ENCODE measurements at places on chromosomes 1 and 21.

GRCh38 chr1:110201157-110201825 is 8.8 kb upstream of the KCNC4 start:
- no peak for DNase-seq

GRCh38 chr1:179447489-179447888 is 81.7 kb downstream of the AXDND1 start:
- DNase-seq: peak; percentile 13

DNA sequence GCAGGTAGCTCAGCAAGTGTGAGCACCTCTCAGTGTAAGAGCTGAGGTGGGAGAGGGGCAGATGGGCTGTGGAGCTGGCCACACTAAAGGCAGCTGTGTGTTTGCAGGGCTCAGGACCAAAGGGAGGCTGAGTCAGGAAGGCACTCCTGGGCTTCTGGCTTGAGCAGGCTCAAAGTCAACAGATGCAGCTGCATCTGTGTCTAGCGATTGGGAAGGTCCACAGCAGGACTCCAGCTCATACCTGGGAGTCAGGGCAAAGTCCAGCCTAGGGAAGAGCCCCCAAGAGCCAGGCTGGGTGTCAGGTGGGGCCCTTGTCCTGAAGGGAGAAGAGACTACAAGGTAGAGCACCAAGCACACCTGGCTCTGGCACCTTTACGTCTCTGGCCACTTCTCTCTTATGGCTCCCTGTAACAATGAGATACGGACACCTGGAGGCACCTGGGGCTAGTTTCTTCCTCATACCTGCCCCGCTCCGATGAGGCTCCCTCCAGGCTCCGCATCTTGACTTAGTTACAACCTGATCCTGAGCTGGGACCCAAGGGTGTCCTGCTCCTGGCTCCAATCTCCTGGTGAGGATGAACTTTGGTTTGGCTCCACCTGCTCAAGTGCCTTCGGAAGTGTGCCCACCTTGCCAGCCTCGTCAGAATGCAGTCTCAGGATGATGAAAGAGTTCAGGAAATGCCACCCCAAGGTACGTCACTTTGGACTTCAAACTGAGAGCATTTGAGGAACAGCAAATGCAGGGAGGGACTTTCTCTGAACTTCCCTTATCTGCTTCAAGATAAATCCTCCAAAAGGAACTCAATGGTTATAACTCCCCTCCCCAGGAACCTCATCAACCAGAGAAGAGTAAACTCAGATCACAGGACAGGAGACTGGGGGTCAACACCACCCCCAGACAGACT is 21.5 kb upstream of the SLC2A1 start:
- DNase-seq: no peak

DNA sequence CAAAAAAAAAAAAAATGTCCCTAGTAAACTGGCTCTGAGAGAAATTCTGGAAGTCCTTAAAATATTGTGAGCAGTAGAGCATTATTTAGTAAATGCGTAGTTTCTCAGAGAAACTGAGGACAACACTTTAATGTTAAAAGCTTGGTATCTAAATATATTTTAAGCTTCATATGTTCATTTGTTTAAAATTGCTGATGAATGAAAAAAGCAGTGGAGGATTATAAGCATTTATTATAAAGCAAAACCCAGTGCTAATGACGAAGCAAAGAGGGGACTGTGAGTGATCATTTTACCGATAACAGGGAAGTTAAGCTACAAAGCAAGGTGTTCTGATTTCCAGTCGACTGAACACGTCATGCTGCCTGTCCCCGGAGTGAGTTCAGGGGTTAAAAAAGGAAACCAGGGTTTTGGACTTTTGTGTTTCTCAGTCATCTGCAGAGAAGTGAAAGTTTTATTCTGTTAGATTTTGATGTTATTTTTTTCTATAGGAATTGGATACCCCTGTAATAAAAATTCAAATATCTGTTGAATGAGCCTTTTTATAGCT is 64.5 kb upstream of the SCCPDH start:
- DNase-seq: no peak

DNA sequence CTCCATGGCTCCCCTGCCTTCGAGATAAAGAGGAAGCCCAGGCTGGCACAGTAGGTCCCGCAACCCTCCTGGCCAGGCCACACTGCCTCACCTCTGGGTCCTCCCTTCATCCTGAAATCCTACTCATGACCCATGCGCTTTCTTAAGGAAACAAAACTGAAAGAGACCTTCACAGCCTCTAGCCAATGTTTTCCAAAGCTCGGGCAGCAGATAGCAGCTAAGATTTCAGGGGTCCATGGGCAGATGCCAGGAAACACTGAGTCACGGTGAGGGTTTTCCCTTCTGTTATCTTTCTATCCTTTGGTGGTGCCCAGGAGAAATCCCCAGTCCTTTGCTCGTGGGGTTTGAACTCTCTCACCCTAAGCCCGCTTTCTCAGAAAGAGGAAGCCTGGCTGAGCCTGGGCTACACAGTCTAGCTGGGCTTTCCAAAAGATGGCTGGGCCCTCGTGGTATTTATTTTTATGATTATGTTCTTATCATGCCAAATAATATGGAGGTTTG is 26.6 kb downstream of the TTC39A start:
- DNase-seq: no peak

- no peak for DNase-seq
Measured at GRCh38 chr1:186409091-186409490, 33.5 kb downstream of the ODR4 start.

DNA sequence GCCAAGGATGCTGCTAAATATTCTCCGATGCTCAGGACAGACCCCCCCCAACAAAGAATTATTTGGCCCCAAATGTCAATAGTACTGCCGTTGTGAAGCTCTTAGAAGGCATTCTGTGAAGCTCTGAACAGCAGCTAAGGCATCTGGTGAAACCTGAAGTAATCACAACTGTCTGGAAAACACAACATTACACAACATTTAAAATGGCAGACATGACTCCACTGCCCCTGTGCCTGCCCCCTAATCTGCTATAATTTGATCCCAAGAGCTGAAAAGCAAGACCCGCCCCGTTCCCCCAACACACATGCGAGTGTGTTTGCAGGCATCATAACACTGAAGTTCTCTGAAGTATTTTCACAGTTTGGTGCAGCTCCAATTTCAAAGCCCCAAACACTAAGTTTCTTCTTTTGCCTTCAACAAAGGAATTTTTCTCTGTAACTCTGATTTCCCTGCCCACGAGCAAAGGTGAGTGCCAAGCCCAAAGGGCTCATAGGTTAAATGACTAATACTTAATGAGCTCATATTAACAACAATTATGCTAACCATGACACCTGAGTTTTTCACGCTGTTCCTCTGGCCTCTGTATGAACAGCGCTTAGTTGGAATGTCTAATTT is 129.2 kb downstream of the CLIC6 start:
- no peak for DNase-seq

GRCh38 chr1:188096521-188096920 is 1267.8 kb downstream of the PLA2G4A start:
- no peak for DNase-seq

DNA sequence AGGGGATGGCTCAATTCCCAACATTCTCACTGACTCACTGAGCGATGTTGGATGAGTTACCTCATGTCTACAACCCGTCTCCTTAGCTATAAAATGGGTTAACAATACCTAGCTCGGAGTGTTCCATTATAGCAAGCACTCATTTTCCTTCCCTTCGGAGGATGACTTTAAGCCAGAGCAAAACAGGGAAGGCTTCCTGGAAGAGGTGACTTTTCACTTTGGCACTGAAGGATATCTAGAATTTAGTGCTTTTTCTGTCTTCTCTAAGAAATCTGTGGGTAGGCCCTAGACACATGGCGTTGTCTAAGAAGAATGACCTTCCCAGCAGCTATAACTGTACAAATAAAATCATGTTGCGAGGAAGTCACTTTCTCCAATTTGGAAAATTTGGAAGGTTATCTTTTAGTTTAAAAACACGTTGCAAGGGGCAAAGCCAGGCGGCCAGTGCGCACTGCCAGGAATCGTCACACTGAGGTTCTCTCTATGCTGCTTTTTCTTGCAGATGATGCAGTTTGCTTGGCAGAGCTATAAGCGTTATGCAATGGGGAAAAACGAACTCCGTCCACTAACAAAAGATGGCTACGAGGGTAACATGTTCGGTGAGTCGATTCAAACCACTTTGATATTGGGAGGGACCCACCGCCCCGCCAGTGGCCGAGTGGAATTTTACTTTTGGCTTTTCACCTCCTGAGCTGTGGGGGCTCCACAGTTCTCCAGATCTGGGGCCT is 69.5 kb downstream of the MAN1C1 start:
- no peak for DNase-seq

DNA sequence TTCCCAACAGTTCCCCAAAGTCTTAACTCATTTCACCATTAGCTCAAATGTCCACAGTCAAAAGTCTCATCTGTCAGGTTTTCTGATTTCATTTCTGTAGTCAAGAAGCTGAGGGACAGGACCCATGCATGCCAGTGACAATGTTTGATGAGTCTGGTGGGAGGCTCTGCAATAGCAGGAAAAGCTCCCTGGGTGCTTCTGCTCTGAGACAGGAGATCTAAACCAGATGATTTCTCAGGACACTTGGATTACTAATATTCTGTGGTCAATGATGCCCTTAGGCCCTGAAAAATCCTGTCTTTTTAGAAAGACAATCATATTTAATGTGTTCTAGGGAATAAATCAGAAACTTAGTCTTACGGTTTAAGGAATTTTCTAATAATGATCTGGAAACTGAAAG is 56.4 kb downstream of the PCBP3 start:
- DNase-seq: no peak

GRCh38 chr1:40648928-40649591 is 16.4 kb downstream of the RIMS3 start:
- DNase-seq: no peak

- no peak for DNase-seq
Measured at GRCh38 chr1:87132284-87132870, 196.3 kb upstream of the LMO4 start.

- DNase-seq: no peak
Measured at GRCh38 chr1:194331758-194332157, 1145.3 kb upstream of the B3GALT2 start.

- peak; percentile 59 for DNase-seq
Measured at GRCh38 chr21:43362321-43362791, 64.6 kb downstream of the SIK1 start.

DNA sequence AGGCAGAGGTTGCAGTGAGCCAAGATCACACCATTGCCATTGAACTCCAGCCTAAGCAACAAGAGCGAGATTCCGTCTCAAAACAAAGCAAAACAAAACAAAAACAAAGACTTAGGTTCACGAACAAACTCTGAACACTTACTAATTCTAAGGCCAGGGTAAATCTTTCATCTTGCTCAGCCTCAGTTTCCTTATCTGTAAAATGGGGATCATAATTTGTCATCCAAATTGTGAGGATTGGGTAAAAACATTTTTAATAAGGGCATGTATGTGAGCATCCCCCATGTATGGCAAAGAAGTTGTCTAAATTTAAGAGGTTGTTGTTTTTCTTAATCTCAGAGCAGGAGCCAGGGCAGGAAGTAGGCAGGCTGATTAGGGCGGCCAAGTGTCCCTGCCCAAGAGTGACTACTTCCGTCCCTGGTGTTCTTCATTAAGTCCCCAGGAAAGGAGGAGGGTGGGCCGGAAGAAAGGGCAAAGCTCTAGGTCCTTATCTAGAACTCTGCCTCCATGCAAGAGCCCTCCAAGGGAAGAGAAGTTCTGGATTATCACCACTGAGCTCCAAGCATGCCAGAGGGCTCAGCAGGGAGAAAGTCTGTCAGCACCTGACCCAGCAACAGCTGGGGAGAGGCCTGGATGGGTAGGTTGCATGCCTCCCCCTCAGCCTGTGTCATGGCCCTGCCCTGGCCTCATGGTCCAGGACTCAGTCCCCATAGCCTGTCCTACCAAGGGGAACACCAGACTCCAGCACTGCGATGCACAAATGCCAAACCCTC is 49.9 kb upstream of the CLIC4 start:
- no peak for DNase-seq

DNA sequence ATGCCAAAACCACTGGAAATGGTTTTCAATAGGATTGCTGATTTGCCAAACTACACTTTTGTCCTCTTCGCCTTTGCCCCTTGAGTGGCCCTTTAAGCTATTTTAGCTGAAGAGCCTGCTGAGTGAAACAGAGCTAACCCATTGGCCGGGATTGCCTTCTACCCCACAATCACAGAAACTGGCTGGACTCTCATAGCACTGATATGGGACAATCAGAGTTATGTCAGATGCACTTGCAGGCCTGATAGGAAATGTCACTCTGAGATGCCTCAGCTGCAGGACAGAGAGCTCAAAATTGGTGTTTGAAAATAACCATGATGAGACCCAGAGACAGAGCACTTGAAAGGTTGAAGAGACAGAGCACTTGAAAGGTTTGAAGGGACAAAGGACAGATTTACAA is 354.4 kb downstream of the BRINP2 start:
- DNase-seq: no peak

DNA sequence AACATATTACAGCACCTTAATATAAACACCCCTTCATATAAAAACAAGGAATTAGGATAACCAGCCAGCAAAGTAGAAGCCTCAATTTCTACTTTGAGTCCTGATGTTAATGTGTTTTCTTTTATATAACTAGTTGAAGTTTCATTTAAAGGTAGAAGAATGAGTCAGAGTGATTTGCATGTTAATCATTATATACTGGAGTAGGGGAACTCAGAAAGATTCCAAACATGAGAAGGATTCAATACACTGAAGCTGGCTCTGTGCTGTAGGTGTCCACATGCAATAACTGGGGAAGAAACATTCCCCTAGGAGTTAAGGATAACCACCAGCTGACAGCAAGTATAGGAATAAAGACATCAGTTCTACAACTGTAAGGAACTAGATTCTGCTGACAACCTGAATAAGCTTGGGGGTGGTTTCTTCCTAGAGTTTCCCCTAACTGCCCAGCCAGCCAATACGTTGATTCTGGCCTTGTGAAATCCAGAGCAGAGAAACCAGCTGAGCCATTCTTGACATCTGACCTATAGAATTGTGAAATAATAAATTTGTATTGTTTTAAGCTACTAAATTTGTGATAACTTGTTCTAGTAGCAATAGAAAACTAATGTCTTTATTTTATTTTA is 33.4 kb upstream of the RNPC3 start:
- DNase-seq: no peak

DNA sequence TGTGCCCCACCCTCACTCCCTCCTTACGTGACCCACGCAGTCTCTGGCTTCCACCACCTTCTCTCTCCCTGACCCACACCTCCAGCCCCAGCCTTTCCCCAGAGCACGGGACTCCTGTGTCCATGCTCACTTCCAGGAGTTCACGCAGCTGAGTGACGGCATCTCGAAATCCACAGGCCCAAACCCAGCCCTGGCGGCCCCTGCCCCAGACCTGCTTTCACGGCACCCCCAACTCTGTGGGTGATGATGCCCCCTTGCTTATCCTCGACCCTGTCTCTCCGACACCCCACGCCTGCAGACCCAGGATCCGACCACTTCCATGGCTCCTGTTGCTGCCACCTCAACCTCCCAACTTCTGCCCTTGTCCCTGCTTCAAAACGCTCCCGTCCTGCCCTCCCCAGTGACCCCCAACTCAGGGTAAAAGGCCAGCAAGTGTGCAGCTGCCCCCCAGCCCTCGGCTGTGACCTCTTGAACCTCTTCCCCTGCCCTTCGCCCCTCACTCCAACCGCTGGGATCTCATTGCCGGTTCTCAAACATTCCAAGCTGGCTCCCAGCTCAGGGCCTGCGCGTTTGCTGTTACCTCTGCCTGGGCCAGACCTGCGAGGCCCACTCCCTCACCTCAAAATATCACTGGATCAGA is 30.4 kb upstream of the LAPTM5 start:
- no peak for DNase-seq

- no peak for DNase-seq
Measured at GRCh38 chr1:17513131-17513530, 26.4 kb upstream of the ARHGEF10L start.

GRCh38 chr1:25530186-25531081 is 13.0 kb upstream of the LDLRAP1 start:
- DNase-seq: no peak

All from activated CD4-positive, alpha-beta T cell treated with anti-CD3 and anti-CD28 coated beads, Interleukin-2, Interleukin-6, amounts not matched to agents 100 ng/mL and 50 ng/mL, durations not matched to agents 16 hours and 8 hours (primary cell).